Hematopoietic multipotent progenitor cell (in vitro differentiated cells): ENCODE measurements at places on chromosomes 3 and 15.
A peak's percentile ranks its signal among the peaks of the same experiment; 100 is the strongest.

GRCh38 chr3:175267121-175267531 is 408.0 kb downstream of the NAALADL2 start:
- DNase-seq = no peak

DNA sequence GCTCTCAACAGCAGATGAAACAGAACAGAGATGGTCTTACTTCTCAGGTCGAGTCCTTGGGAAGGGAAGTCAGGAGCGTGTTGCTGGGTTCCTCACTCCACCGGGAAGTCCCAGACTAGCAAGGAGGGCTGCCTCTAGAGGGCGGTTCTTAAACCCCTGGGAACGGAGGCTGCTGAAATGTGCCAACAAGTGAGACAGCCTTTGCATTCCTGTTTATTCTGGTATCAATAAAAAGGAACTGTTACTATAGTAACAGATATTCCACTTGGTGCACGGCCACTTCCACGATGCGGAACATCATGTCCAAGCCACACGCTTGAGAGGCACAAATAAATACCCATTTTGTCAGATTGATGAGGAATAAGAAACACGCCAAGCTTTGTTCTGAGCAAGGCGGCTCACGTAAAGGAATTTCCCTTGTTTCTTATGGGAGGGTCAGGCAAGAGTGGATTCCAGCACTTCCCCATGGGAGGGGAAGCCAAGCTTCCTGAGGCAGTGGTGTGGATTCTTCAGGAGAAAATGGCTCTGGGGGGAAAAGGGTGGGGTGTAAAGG is at the start of gene FAM107A:
FAM107A (minus strand) TSS at position 123 of the 553 bp plus-strand sequence. CDS start 7,531 bp downstream, outside the sequence.
- DNase-seq = no peak

- DNase-seq = no peak
Observed at GRCh38 chr15:92619145-92620101, 36.2 kb downstream of the FAM174B start.

GRCh38 chr3:117567382-117567781 is 857.8 kb downstream of the TUSC7 start:
- no peak for DNase-seq

DNA sequence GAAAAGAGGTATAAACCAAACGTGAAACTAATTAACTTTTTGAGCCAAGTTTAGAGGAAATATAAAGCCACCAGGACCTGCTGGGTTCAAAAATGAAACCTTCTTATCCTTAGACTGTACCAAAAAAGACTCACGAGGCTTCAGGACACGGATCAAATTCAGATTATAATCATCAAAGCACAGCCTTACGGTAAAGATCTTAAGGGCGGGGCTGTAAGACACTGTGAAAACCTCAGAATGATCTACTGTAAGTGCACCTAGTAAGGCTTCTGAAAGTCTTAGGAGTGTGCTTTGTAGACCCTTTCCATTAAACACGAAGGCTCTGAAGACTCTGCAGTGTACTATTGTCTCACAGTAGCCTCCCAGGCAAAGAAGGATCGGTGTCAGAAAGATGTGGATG is 26.8 kb downstream of the TARS3 start:
- DNase-seq = no peak

DNA sequence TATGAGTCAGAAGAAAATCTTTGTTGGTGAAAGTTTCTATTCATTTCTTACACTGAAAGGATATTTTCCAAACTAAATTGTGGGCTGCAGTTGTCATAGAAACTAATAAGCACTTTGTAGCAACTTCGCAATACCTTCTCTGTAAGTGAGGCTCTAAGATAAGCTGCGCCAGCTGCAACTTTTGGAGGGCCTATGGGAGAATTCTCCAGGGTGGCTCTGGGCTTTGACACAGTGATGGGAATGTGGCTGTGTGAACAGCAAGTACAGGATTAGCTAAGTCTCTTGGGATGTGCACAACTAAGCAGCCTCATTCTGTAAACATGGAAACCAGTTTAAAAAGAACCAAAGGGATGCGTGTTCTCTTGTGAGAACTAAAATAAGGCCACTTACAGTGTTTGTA is 124.6 kb upstream of the SGO1 start:
- no peak for DNase-seq

- peak; percentile 40 for DNase-seq
Observed at GRCh38 chr3:156826896-156827882, 1.0 kb downstream of the LEKR1 start.
